ENCODE measurements at places on chromosomes 4 and X. TPM values are rescaled to one million over a fixed set of nuclear protein-coding genes. Genes with fewer than 3 reads are reported as not detected.

ATP1B4 gene
- total RNA-seq = not detected

RASL11B gene
- not detected for total RNA-seq

H2BW2 gene
- total RNA-seq = not detected

UCP1 gene
- total RNA-seq = not detected

SMIM10 gene
- total RNA-seq = 6.8 TPM

BCLAF3 gene
- total RNA-seq = 7.0 TPM

PDGFC gene
- 15.6 TPM for total RNA-seq

CLIC2 gene
- 2.4 TPM for total RNA-seq

FGF5 gene
- total RNA-seq = 18.8 TPM

PPM1K gene
- total RNA-seq = 18.7 TPM

RBPJ gene
- 56.1 TPM for total RNA-seq

FOXP3 gene
- total RNA-seq = not detected

ZCCHC12 gene
- not detected for total RNA-seq

PNMA3 gene
- total RNA-seq = 0.06 TPM

PNMA5 gene
- not detected for total RNA-seq

SPANXD gene
- not detected for total RNA-seq

SHROOM2 gene
- 0.25 TPM for total RNA-seq

TLR7 gene
- total RNA-seq = not detected

PAGE5 gene
- not detected for total RNA-seq
